NCI-H460 (cell line): ENCODE measurements at places on chromosomes 13 and 19. TPM values are rescaled to one million over a fixed set of nuclear protein-coding genes. Genes with fewer than 3 reads are reported as not detected.

The RDH8 gene
- not detected in 2 replicates for total RNA-seq

The ZNF260 gene
- total RNA-seq, result 15.1 and 17.4 TPM in 2 replicates

The NLRP11 gene
- total RNA-seq, result not detected in 2 replicates

The PAK4 gene
- 4.4 and 7.2 TPM in 2 replicates for total RNA-seq

The MISP gene
- 24.1 and 30.1 TPM in 2 replicates for total RNA-seq

The GRIN3B gene
- total RNA-seq, result not detected in 2 replicates

The CLEC11A gene
- total RNA-seq, result 4.6 and 5.4 TPM in 2 replicates

The DGKH gene
- total RNA-seq, result 3.9 and 4.0 TPM in 2 replicates

The ZSCAN22 gene
- total RNA-seq, result 2.4 and 2.5 TPM in 2 replicates

The CLEC17A gene
- not detected in 2 replicates for total RNA-seq

- no peak for DNase-seq
Observed at GRCh38 chr19:30224689-30225606, 147.2 kb upstream of the ZNF536 start.

GRCh38 chr19:664913-665443, 2.0 kb upstream of the RNF126 start:
- DNase-seq, result peak; percentile 64

GRCh38 chr19:39052243-39052746, 19.9 kb upstream of the FBXO27 start:
- peak; percentile 40 for DNase-seq

GRCh38 chr19:39145180-39145953, 19.8 kb downstream of the PAK4 start:
- DNase-seq, result no peak

- no peak for DNase-seq
Observed at GRCh38 chr19:679418-680286, 3.5 kb downstream of the FSTL3 start.

- no peak for DNase-seq
Observed at GRCh38 chr13:40982772-40983171, 36.3 kb downstream of the ELF1 start.

DNA sequence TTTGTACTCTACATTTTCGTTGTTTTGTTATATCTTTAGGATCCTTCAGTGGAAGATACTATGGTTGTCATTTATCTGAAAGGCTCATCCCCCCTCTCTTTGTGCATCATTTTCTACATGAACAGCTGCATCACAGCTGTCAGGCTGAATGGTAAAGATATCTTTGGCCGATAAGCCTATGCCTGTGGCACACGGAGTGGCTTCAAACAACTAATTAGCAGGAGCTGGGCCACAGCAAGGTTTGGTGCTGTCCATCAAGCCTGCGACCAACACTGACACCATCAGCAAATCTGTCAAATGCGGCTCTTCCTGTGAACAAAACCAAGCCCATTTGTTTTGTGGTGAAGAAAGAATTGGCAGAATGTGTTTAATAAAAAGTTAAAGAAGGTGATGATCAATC, 334.4 kb downstream of the PCDH9 start:
- DNase-seq, result no peak

DNA sequence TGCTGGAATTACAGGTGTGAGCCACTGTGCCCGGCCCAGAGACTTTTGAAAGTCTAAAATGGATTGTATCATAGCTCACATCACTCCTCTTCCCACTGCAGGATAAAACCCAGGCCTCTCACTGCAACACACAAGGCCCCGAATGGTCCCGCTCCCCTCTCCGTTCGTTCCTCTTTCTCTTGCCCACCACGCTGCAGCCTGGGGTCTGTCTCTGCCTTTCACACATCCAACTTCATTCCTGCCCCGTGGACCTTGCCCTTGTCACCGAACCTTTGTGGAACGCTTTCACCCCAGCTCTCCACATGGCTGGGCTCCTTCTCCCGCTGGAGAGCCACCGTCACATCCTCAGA, 42.6 kb downstream of the NFIC start:
- no peak for DNase-seq

GRCh38 chr13:83941701-83942335, 59.5 kb upstream of the SLITRK1 start:
- DNase-seq, result no peak

DNA sequence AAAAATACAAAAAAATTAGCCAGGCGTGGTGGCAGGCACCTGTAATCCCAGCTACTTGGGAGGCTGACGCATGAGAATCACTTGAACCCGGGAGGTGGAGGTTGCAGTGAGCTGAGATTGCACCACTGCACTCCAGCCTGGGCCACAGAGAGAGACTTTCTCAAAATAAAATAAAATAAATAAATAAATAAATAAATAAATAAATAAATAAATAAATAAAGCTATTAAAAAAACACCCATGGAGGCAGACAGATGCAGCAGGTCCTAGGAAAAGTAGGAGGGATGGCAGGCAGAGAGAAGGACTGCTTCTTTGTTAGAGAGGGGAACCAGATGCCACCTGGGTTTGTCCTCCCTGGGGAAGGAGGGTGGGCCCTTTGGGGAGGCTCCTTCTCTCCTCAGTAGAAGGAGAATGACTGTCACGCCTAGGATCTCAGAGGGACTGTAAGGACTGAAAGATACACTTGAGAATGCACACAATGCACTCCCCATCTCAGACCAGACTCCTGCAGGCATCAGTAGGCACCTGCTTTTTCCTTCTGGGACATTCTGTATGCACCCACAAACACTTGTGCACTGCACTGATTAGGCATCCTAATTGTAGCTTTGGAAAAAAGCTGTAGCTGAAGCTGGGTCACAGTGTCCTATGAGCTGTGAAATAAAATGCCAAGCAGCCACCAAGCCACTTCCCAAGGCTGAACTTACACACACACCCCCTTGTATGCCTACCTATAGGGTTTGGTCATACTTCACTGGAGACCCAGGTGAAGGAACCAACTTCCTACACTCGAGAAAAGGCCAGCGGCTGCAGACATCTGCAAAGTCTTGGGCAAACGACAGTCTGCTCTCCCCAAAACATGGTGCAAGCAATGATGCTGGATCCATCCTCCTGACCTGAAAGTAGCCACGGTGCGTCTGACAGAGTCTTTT, 18.9 kb upstream of the SLC35E1 start:
- DNase-seq, result no peak

DNA sequence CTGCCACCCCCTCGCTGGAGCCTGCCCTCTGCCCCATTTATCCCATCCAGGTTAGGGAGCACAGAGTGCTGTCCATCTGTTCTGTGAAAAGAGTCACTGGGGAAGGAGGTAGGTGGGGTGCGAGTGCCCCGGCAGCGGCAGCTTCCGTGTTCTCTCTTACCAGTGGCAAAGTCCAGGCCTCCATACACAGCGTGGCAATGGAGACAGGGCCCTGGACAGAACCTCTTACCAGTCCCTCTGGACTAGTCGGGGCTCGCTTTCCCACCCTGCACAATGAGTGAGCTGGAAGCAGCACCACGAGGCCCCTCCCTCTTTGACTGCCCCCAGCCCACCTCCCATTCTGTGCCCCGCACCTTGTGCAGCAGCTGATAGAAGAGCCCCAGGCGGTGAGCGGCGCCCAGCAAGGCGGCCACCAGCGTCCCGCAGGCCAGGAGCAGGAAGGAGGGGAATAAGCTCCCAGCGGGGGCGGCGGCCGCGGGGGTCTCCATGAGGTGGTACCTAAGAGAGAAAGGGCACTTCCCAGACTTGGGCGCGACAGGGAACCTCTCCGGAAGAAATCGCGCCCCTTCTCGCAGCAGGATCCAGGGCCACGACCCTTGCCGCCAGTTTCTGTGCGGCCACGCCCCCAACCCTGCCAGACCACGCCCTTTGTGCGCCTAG, 17.5 kb downstream of the SYDE1 start:
- DNase-seq, result no peak

GRCh38 chr13:103188713-103189326, 122.6 kb upstream of the SLC10A2 start:
- DNase-seq, result peak; percentile 9

DNA sequence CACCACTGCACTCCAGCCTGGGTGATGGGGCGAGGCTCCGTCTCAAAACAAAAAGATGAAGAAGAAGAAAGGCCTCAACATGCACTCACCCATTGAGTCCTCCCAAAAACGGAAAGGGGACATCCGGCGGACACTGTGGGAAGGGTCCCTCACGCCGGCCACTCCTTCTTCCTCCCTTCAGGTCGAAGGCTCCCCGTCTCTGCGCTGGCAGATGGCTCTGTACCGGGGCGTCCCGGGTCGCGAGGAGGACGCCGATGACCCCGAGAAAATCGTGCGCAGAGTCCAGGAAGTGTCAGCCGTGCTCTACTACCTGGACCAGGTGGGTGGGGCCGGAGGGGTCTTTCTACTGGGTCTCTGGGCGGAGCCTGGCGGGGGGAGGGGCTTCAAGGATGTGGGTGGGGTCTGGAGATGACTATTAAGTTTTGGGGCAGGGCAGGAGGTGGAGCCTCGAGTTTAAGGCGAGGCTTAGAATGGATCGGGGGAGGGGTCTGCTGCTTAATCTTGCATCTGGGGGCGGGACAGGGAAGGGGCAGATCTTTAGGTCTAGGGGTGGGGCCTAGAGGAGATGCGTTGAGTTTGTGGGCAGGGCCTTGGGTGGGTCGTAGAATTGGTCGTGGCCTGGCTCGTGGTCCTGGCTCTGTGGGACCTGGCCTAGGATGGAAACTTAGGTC, 90.2 kb downstream of the MAP4K1 start:
- no peak for DNase-seq

- DNase-seq, result no peak
Observed at GRCh38 chr19:45348367-45349125, 8.0 kb downstream of the KLC3 start.

GRCh38 chr13:98575009-98575903, 1.7 kb downstream of the STK24 start:
- DNase-seq, result no peak

GRCh38 chr19:13033244-13033643, 38.0 kb downstream of the NFIX start:
- no peak for DNase-seq

GRCh38 chr13:60152114-60152513, 11.6 kb downstream of the DIAPH3 start:
- no peak for DNase-seq
